ENCODE measurements at places on chromosomes 16 and 17.

DNA sequence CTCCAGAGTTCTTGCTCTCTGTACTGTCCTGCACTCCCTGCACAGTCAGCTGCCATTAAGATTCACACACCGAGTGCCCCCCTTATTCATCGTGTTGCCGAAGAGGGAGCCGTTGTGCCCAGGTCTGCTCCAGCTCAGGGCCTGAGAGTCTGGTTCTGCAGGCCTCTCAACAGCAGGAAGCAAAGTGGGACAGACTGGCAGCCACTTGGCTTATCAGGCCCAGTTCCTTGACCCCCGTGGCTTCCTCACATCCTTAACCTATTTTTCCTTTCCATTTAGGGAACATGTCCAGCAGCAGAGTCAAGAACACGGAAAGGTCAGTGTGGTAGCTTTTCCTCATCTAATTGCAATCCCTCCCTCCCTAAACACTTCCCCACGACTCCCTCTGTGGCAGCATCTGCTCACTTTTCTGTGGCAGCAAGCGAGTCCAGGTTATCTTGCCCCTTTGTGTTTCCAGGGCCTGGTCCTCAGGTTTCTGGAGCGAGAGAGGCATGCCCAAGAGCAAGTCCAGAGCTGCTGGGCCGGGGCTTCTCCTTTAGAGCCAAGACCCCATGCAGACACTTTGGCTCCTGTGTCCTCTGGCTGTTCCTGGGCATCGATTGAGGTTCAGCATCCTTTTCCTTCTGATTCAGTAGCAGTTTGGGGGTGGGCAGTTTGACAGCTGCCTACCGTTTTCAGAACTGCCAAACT, 22.1 kb upstream of the ADAM11 start:
- no peak for DNase-seq

GRCh38 chr16:87172632-87173031, 144.6 kb downstream of the C16orf95 start:
- DNase-seq, result no peak

GRCh38 chr16:9159839-9160550, 68.6 kb downstream of the HAPSTR1 start:
- DNase-seq, result no peak

DNA sequence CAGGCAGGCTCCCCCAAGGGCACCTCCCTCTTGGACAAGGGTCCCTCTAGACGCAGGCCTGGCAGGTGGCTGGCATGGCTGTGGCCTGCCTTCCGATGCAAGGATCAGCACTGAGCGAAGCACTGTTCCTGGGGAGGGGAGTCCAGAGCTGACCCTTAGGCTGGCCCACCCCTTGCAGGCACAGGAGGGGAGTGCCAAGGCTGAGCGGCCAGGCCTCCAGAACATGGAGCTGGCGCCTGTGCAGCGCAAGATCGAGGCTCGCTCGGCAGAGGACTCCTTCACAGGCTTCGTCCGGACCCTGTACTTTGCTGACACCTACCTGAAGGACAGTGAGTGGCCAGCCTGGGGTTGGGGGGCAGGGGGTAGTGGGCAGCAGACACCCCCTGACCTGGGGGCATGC, 16.8 kb upstream of the MYO15B start:
- DNase-seq, result no peak

DNA sequence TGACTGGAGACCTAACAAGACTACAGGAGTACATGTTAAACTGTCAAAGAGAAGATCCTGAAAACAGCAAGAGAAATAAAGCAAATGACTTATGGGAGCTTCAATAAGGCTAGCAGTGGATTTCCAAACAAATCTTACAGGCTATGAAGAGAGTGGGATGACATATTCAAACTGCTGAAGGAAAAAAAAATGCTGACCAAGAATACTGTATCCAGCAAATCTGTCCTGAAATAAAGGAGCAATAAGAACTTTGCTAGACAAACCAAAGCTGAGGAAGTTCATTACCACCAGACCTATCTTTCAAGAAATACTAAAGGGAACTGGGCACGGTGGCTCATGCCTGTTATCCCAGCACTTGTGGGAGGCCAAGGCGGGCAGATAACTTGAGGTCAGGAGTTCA, 28.6 kb downstream of the ZFP1 start:
- no peak for DNase-seq

- no peak for DNase-seq
These were observed 8.3 kb downstream of the AXIN2 start for GRCh38 chr17:65553009-65553645.

DNA sequence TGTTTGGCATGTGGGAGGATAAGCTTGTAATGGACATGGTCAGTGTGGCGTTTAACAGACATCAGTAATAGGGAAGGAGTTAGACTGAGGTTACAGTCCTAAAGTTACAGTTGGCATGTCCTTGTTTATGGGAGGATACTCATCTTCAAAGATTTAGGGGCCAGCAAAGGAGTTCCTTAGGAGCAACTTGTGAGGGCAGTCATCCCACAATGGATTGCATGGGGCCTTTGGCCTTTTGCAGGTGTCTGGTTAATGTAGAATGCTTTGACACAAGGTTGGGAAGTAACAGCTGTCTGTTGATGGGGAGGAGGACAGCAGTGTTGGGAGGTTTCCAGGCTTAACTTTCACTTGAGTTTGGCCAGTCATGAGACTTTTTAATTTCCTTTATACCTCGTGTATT, 2.2 kb downstream of the NUBP1 start:
- DNase-seq, result no peak

DNA sequence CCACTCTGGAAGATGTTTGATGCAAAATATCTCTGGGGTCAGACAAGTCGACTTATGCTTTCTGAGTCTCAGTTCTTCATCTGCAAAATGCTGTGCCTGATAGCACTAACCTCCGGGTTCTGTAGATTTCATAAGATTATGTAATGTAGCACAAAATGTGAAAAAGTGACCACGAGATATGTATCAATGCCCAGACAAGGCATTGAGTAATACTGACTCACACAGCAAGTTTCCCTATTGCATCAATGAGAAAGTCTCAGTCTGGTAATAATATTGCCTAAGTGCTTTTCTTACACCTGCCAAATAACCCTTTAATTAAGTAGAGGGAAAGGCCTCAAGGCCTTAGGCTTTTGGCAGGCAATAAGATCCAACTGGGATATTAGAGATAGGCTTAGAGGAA, 41.4 kb upstream of the MMP2 start:
- DNase-seq, result no peak
